ENCODE measurements at places on chromosomes 6 and 20.

GRCh38 chr6:37433657-37434271, 743 bp downstream of the CMTR1 start:
- DNase-seq = peak; percentile 46

GRCh38 chr6:109082188-109082577, 12.5 kb downstream of the SESN1 start:
- DNase-seq = no peak

- no peak for DNase-seq
Observed at GRCh38 chr20:24134284-24134683, 145.7 kb upstream of the GGTLC1 start.

GRCh38 chr6:79422666-79423065, 114.6 kb downstream of the LCA5 start:
- no peak for DNase-seq

GRCh38 chr20:3803289-3803688, 7.2 kb downstream of the CDC25B start:
- DNase-seq = no peak

DNA sequence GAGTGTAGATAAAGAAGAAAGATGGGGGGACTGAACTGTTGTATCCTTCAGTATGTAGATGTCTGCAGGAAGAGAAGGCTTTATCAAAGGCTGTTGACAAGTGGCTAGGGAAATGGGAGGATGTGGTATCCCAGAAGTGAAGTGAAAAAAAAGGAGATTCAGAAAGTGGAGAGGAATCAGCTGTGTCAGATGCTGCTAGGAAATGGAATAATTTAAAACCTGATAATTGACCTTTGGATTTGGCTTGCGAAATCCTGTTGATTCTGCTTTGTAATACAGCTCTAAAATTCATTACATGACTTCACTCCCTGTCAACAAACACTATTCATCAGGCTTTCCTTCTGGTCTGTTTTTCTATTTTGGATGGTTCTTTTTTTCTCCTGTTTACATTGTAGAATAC, 41.7 kb downstream of the PHF3 start:
- DNase-seq = no peak

Measured in activated T-helper 2 cell treated with anti-CD3 and anti-CD28 coated beads, Interferon-gamma antibody, Interleukin-2, Interleukin-4, amounts not matched to agents 10 μg/mL and 5 μg/mL and 100 μg/mL, durations not matched to agents 14 hours and 24 hours and 36 hours (primary cell).